Posterior cingulate gyrus (tissue), 11 donors: ENCODE measurements at places on chromosomes 11 and 22.

- no peak for DNase-seq
Measured at GRCh38 chr11:27402450-27402849, 39.4 kb upstream of the CCDC34 start.

DNA sequence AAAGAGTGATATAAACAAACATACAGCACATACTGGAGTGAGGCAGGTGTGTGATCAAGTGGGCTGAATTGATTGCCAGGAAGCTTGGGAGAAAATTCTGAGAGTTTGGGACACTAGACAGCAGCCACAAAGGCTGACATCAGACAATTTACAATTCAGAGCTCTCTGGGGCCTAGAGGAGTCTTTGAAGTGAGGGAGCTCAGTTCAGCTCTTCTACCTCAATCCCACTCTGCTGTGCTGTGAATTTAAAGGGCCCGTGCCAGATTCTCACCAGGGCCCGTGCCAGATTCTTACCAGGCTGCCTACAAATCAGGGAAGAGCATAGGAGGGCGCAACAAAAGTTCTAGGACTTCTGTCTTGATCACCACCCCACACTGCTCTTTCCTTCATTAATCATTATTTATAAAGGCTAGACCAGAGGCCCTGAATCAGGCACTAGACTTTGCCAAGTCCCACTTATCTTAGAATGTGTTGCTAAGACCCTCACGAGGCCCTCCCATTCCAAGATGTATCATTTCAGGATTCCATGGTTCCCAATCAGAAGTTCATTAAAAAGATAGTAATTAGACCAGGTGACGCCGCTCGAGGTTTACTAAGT is 112.4 kb downstream of the KIRREL3 start:
- DNase-seq = no peak

DNA sequence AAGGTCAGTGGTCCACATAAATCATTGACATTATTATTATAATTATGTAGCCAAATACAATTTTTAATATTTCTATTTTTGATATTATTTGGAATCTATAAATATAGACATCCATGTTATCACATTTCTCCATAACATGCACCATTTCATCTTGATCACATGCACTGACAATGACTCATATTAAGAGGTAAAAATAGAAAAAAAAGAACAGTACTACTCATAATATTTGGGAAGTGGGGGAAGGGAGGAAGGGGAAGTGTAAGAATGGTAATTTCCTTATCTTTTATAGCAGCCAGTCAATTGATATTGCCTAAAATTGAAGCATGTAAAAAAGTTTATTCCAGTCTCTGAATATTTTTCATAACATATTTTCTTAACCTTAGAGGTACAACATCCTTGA is 72.3 kb downstream of the ADM start:
- no peak for DNase-seq

DNA sequence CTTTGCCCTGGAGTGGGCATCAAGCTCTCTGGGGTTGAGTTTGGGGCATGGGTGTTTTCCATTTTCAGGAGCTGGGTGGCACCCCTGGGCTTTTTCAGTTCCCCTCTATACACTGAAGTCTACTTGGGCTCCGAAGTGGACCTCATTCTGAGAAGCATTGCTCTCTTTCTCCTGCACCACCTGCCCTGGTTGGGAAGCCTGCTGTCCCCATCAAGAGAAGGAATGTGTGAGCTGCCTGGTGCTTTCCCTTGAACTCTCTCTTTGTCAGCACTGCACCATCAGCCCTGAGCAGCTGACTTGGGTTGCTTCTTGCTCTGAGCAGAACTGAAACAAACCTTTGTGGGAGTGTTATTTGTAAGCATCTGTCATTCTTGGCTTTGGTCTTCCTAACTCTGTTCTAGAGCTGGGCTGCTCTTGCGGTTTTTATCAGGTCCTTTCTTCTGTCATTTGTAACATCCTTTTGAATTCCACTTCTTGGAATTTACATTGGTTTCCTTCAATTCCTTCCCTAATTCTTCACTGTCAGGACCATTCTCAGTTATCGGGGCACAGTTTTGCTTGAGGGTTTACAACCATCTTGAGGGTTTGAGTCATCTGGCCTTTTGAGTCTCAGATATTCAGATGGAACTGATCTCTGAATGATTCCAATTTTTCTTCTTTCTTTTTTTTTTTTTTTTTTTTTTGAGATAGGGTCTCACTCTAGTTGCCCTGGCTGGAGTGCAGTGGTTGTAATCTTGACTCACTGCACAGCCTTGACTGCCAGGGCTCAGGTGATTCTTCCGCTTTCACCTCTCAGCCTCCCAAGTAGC is 20.5 kb downstream of the UBE2L3 start:
- DNase-seq = peak; percentile 55

DNA sequence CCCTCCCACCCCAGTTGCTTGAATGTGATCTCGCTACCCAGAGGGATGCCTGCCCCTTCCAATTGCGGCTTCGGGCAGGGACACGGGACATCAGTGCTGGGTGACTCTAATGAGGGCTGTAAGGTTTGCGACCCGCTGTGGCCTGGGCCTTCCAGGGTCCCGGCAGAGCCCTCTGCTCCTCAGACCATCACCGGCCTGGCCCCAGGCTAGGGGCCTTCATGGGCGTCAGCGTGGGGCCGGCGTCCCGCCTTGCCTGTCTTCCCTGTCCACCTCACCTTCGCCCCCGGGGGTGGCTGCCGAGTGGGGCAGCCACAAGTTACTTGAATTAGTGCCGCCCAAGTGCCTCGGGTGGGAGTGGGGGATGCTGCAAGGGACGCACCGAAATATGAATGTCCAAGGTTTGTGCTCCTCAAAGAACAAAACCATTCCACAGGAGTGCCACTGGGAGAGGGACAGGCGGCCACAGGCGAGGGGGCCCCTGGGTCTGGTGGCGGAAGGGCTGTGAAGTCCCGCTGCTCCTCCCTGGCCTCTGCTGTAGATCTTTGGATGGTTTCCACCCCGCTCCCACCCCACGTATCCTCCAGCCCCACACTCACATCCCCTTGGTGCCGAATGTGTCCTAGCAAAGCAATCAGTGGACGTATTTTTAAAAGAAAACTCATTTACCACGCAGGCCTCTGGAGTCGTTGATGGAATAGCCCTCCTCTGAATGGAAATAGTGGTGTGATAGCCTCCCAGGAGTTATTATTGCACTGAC is 317.1 kb downstream of the NTM start:
- DNase-seq = no peak

DNA sequence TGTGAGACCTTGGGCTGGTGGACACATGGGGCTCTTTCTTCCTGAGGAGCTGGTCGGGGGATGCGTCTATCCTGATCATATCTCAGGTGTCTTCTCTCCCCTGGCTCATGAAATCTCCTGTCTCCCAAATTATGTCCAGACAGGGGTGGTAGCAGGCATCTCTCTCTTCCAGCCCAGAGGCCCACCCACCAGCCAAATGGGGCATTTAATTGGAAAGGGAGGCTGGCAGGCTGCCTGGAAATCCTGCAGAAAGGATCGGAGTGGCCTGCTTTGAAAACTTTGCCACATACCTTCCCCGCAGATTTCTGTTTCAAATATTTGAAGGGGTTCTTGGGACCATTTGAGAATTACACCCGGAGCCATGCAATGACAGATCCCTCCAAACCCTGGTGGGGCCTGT is 37.4 kb downstream of the SMIM38 start:
- DNase-seq = no peak

- DNase-seq = peak; percentile 84
Measured at GRCh38 chr22:21593406-21594232, 26.1 kb downstream of the UBE2L3 start.

- DNase-seq = no peak
Measured at GRCh38 chr11:113288286-113288863, 26.0 kb upstream of the TTC12 start.

DNA sequence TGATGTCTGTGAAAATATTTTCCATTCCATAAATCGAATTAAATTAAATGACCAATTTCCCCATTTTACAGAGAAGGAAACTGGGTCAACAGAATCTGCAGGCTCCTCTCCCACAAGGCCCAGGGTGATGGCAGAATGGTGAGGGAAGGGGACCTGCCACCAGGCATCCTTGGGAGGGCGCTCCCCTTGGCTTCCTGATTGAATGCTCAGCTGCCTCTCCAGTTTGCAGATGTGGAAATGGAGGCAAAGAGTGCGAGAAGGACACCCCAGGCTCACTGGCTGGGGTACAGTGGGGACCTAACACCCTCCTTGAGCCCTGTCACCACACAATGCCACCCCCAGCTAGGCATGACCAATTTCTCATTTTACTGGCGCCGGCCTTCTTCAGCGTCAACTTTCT is 28.5 kb upstream of the CSNK1E start:
- DNase-seq = peak; percentile 49

- DNase-seq = no peak
Measured at GRCh38 chr11:96179905-96180304, 163.1 kb downstream of the MAML2 start.

- DNase-seq = no peak
Measured at GRCh38 chr22:44151676-44152075, 29.0 kb upstream of the PARVG start.

GRCh38 chr11:27013781-27014361 is 20.0 kb downstream of the FIBIN start:
- no peak for DNase-seq

- peak; percentile 71 for DNase-seq
Measured at GRCh38 chr11:2365571-2366210, 11.4 kb upstream of the CD81 start.

DNA sequence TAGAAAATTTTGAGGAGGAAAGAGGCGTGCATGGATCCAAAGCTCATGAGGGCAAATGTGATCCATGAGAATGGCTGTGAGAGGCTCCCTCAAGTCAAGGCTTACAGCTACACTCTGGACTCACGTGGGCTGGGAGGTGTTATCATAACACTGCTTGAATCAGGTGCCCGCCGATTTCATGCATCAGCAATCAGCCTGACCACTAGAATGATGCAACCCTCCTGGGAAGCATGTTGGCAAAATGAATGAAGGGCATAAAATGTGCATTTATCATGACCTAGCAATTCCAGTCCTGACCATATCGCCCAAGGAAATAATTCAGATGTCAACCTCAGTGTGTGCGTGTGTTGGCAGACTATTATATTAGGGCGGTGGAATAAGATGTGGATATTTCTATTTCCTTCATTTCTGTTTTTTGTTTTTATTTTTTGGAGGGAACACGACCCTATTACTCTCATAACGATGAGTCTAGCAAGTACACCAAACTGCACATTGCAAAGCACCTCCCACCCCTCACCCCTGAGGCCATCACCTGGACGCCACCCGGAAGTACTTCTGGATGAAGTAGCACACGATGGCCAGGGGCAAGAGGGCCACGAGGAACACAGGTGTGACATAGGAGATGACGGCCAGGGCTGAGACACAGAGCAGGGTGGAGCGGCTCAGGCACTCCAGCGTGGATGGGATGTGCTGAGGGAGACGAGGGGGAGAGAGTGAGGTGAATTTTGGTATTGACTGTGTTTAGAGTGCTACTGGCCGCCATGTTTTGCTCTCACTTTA is 15.7 kb upstream of the KCNJ11 start:
- no peak for DNase-seq

DNA sequence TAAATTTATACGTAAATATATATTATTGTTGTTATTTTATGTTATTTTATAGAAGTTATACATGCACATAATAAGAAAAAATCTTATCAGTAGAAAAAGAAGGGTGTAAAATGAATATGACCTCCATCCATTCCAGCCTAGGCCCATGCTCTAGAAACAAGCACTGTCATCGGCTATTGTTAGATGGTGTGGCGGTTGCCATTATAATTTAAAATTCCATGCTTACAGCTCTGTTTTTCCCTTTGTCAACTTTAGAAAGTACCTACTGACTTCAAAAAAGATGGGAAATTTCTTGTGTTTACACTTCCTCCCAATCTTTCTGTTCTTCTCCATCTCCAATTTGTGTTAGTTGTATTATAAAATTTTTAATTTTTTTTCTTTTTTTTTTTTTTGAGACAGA is 61.9 kb upstream of the RDX start:
- no peak for DNase-seq

GRCh38 chr11:76123248-76123647 is 83.1 kb downstream of the WNT11 start:
- DNase-seq = no peak

GRCh38 chr11:18969720-18970119 is 30.5 kb upstream of the MRGPRX1 start:
- no peak for DNase-seq

DNA sequence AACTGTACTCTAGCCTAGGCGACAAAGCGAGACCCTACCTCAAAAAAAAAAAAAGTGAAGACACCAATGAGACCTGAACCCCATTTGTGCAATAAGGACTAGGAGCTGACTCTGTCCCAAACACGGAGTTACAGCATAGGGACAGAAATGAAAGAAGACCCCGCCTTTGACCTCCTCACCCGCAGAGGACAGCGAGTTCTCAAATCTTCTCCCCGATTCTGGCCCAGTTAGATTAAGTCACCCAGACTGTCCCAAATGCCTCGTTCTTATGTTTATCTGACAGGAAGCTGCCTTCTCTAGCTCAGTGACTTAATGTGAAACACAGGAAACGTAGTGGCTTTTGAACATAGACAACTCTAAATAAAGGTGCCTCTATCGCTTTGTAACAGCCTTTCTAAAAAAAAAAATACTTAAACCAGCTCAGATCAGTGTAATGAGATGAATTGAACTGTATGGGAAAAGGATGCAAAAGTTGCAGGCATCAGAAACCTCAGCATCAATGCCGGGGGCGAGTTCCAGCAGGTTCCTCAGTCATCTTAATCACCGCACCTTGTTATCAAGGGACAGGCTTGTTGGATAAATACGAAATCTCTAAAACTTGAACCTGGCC is 10.6 kb downstream of the MYH9 start:
- no peak for DNase-seq

GRCh38 chr11:59647245-59647980 is 21.4 kb downstream of the PATL1 start:
- no peak for DNase-seq

- no peak for DNase-seq
Measured at GRCh38 chr11:114215871-114216795, 80.1 kb upstream of the NNMT start.

DNA sequence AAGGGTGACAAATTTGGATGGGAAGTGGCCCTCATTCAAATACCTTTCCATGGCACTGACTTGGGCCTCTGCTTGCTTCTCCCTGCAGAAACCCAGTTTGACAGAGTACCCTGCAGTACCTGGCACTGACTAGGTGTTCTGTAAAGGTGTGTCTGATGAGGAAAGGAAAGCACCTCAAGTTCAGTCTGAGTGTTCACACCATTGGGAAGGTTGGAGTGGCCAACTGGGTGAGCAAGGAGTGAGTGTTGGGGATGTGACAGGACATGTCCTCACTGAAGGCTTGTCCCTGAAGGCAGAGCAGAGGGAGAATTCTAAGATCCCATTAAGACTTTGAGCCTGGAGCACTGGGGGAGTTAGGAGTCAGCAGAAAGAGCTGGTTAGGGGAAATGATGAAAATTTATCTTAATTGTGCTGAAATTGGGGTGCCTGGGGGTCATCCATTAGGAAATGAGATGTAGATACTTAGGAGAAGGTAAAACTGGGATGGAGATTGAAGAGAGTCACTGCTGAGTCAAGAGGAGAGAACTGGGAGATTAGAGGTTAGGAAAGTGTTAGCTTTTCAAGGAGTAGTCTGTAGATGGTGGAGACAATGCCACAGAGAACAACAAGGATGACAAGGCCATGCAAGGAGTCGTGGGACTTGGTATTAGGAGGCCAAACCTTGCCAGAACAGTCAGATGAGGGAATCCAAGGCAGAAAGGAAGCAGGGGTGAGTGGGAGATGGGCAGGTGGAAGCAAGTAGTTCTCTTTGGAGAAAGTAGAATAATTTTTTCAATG is 6.1 kb downstream of the SREBF2 start:
- DNase-seq = no peak

GRCh38 chr22:45763236-45763624 is 91.6 kb downstream of the ATXN10 start:
- DNase-seq = no peak

- no peak for DNase-seq
Measured at GRCh38 chr11:36455658-36456111, 54.4 kb downstream of the TRAF6 start.

GRCh38 chr11:102734650-102735049 is 9.9 kb upstream of the MMP8 start:
- no peak for DNase-seq
